ENCODE measurements at places on chromosomes 16 and 17.

DNA sequence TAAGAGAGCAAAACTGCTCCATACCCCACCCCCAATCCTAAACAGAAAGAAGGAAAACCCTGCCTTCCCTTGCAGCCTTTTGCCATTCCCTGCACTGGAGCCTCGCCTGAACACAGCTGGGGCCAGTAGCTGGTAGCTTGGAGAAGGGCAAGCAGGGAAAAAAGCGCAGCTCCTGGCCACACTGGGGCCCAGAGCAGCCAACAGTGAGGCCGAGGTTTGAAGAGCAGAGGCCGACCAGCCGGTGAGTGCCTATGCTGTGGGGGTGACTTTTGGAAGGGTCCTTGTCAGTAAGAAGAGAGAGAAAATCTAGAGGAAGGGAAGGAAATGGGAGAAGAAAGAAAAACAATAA is 3.2 kb upstream of the HOXB9 start:
- no peak for DNase-seq

GRCh38 chr17:49438436-49439278 is 24.0 kb upstream of the PHB1 start:
- no peak for DNase-seq

DNA sequence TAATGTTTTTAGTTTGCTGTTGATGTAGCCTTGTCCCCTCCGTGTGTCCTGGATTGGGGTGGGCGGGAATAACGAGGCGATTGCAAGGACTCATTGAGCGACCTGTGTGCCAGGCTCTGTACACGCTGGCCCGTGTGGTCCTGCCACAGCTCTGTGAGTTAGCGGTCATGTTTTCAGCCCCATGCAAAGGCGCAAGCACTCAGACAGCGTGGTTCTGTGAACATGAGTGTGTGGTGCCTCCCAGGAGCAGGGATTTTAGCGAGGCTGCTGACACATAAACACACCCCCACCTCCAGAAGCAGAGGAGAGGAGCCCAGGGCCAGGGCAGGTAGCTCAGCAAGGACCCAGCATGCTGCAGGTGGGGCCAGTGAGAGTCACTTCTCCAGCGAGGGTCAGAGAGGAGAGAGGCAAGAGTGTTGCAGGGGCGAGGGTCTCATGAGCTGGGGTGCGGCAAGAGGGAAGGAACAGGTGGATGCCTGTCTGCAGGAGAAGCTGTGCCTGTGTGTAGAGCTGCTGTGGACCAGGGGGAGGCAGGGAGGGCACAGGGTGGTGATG is 115.3 kb downstream of the OR1D5 start:
- no peak for DNase-seq

GRCh38 chr17:79039171-79039570 is 15.2 kb downstream of the C1QTNF1 start:
- DNase-seq: no peak

DNA sequence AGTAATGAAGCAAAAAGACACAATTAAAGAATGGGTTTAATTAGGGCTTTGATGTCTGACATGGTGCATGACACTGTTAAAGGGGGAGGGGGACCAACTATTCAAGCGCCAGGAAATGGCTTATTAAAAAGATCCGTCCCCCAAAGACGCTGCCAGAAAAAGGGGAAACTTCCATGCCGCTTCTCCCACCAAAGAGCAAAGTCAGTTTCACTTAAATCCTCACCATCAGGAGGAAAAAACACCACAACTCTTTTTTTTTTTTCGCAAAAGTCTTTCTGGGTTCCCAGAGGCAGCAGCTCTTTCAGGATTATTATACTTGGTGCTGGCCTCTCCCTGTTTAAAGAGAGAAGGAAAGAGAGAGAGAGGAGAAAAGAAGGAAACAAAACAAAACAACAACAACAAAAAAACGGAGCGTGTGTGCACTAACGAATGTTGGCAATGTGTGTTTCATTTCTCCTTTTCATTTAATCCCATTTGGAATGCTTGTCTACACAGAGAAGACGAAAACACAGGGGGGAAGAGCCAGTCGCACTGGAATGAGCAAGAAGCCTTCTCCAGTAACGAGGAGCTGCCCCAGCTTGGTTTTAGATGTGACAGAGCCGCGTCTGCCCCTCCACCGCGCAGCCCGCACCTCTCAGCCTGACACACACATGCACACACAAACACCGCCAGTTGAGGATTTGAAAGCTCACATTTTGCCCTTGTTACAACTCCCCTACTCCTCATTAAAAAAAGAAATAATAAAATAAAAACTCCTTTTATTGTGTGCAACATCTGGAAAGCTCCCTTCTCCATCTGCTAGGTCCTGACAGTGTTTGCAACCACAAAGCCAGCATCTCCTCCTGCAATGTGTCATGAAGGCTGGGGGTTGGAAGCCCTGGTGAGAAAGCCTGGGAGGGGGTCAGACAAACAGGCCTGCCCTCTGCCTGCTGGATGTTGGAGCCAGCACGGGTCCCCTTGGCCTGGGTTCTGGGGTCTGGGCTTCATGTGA is 32.7 kb upstream of the AXIN2 start:
- DNase-seq: no peak

Measured in GF-D8 (cell line).